ENCODE measurements at places on chromosomes 2 and 18.

DNA sequence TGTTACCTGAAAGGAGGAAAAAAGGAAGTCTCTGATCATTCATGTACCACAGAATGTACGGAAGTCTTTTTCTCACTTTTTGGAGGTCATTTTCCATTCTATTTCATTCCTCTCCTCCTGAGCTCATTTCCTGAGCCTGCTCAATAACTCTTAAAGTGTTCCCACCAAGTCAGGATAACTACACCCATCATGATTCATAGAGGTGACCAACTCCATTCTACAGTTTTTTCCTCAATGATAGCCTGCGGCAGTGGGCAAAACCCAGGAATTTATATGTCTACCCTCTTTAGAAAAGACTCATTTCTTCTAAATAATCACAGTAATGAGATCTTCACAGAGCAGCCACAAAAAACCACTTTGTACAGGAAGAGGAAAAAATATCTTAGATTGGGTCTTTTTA lies 372.5 kb downstream of the RBM43 start:
- no peak for DNase-seq

- no peak for DNase-seq
Observed at GRCh38 chr18:76490670-76491472, 4.2 kb downstream of the ZNF516 start.

GRCh38 chr2:38129987-38130386 lies 54.0 kb upstream of the CYP1B1 start:
- DNase-seq: no peak

DNA sequence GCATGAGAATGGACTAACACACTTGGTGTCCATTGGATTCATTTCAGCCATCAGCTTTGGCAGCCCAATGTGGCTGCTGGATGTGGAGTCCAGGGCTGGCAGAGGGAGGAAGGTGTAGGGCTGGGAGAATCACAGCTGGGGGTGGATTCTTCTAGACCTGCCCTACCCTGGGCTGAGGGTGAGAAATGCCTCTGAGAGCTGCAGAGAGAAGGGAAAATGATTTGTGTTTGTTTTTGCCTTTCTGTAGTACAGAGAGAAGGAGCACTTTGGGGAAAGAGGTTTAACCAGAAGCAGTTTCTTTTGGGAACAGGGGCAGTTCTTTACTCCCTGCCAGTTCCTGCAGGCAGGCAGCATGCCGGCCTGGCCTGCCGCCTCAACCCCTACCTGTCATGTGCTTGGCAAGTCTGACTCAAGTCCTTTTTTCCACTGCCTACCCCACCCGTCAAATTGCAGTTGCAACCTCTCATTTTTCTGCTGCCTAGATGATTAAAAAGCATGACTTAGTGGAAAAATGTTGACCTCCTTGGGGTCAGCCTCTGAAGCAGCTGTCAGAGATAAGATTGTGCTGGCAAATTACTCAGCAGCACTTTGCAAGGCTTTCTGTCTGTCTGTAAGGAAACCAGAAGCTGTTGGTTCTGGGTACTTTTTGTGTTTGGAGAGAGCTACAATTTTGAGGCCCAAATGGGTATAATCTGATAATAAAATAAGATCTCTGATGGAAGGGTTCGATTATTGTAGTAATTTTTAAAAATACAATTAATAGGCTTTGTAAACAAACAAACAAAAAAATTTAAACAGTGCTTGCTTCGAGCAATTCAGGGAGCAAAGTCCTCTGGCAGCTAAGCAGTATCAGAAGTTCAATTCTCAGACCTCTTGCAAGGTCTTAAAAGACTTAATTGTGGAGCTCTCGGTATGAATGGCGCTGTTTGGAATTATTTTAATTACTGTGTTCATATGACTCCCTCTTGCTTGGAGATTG lies 21.7 kb downstream of the LBH start:
- DNase-seq: no peak
